ENCODE measurements at places on chromosomes 11 and 22.

- no peak for DNase-seq
Observed at GRCh38 chr11:31797190-31798056, 13.7 kb downstream of the PAX6 start.

DNA sequence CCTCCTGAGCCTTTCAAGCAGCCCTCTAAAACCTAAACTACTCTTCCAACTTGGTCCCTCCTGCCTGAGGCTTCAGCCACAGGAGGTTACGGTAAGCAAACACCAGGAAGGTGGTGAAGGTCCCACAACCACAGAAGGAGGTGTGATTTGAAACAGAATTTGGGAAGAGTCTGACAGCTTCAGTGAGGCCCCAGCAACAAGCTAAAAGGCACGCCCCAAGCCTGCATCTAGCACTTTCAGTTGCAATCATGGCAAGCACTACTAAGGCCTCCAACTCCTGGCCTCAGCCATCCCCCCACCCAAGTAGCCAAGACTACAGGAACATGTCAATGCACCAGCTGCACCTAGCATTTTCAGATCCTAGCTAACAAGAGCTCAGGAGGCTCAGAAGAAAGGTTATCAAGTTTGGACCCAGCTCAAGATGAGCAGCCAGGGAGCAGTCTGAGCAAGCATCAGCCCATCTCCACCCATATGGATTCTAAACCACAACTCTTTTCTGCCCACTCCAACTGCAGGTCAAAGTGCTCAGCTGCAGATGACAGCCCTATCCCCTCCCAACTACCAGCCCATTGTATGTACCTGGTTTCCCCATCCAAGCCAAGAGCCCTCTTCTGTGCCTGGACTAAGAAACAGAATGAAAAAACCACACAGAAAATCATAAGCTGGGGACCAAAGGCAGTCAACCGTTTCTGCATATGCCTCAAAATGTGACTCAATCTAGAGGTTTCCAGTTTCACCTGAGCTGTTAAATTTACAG, 10.4 kb upstream of the AHNAK start:
- DNase-seq = no peak

- no peak for DNase-seq
Observed at GRCh38 chr11:7677796-7678201, 4.5 kb upstream of the CYB5R2 start.

- DNase-seq = no peak
Observed at GRCh38 chr11:15911377-15912044, 444.8 kb downstream of the SOX6 start.

GRCh38 chr22:45230026-45230721, 10.5 kb downstream of the KIAA0930 start:
- no peak for DNase-seq

DNA sequence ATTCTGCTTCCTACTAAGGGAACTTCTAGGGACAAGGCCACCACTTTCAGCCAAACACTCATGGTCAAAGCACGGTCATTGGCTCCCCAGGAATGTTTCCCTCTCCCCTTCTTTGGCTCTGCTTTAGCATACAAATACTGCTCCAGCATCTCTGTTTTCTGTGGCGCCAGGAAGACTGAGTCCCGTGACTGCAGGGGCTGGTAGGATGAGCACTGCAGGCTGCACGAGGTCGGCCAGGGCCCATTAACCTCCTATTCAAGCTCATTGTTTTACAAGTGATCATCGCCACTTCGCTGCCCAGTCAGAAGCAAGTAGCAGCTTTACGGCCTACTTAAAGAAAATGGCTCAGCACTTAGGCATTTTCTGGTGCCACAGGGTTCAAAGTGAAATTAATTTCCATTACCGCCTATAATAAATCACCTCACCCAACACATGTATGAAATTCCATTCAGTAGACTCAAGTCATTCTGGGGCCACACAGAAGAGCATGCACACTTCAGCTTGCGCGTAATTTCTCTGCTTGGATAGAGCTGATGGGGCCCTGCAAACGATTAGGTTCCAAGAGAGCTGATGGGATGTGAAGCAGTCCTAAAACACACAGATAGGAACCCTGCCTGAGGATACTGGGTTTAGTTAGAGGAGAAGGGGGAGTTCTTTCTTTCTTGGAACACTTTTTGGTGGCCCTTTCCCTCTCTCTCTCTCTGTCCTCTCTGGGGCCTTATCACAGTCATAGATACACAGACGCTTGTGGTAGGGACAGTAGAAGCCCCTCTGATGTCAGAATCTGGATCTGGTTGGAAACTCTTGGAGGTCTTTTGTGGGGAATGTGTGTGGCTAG, 173.7 kb downstream of the KIF18A start:
- DNase-seq = no peak

GRCh38 chr22:35900483-35901168, 128.0 kb downstream of the RBFOX2 start:
- DNase-seq = no peak

GRCh38 chr22:22397292-22397870, 111.2 kb downstream of the ZNF280B start:
- DNase-seq = no peak

DNA sequence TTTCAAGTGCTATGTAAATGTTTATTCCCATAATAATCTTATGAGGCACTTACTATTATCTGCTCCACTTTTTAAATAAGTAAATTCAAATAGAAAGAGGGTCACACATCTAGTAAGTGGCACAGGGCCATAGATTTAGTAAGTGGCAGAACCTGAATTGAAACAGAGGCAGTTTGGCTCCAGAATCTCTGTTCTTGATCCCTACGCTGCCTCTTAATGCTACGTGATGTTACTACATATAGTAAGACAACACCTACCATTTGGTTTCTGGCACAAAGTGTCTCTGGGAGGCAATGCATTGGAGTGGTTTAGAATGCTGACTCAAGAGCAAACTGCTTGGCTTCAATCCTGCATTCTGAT, 1018.3 kb downstream of the DLG2 start:
- no peak for DNase-seq

DNA sequence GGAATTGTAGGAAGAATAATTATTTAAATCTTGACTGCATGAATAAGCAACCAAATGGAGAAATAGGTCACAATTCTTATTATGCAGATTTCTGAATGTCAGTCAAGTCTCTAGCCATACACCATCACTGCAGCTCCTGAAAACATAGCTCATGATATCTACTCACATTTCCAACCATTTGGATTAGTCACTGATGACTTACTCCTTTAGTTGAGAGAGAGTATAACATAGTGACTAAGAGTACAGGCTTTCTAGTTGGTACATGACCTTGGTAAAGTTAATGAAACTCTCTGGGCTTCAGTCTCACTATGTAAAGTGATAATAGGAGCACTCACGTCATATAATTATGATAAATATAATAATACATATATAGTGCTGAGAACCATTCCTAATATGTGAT, 265.2 kb downstream of the KCNA4 start:
- no peak for DNase-seq

DNA sequence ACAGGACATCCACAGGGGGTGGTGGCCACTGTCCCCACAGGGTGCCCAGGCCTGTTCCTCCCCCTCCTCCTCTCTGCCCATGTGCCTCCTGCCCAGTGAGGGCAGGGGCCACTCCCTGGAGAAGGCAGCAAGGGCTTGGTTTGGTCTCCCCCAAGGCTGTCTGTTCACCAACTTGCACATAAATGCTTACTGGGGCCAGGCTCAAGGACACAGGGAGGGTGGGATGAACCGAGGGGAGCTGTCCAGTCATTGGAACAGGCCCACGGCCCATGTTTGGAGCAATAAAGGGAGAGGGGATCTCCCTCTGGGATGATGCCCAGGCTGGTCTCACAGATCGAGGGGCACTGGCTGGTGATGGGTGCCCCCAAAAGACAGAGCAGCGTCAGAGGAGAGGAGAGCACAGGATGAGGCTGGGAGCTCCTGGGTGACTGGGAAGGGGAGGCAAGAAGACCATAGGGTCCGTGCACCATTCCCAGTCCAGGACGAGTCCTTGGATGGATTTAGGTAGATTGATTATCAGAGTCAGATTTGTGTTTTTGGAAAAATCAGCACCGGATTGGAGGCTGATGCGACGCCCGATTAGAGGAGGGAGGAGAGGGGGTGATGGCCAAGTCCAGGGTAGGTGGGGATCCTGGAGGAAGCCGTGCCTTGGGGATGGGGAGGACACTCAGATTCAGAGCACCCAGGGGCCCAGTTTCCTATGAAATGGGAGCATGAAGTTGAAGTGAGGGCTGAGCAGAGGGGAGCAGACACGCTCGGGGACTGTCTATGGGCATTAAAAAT, 1.1 kb downstream of the IGLL5 start:
- no peak for DNase-seq

DNA sequence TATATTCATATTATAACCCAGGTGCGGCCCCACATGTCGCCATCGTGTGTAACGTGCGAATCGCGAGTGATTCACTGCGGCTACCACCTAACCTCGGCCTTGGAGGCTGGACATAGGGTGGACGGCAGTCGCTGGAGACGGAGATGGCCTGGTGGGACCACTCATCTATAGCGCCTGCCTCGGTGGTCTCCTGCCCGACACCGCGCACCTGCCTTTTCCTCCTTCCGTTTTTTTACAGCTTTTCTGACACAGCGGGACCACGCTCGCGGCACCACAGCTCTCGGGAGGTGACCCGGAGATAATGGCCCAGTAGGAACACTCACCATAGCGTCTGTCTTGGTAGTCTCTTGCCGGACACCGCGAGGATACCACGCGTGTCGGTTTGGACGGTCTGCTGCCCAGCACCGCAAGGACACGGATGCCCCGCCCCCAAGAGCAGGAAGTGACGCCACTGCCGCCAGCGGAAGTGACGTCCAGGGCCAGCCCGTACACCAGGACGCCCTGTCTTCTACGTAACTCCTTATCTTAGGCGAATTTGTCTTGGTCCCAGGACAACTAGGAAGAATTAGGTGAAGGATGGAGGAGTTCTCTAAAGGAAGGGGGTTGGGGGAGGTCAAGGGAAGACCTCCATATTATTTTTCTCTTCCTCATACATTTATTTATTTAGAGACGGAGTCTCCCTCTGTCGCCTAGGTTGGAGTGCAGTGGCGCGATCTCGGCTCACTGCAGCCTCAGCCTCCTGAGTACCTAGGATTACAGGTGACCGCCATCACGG, 6.4 kb downstream of the SNU13 start:
- DNase-seq = peak; percentile 51

DNA sequence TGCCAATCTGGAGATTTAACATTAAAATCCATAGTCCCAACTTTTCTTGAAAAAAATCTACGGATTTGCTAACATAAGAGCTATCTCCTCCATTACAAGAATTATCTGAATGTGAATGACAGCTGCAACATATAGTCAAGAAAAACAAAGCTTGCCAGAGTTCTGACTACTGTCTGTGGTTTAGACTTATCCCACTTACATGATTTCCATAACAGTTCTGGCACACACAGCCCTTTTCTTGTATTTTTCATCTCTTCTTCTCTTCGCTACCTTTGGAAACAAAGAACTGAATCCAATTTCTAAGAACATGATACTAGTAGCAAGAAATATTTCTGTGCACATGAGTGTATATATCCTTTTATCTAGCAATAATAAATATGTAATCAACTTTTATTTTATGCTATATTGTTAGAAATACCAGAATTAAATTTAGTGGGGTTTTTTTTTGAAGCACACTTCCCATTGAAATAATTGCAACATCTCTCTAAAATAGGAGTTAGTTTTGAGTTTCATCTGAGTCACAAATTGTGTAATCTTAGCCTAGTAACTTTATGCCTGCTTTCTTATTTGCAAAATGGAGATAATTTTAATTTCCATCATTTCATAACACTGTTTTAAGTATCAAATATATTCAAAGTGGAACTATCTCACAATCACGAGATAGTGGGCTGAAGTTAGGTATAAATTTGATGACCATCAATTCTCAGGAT, 1217.6 kb downstream of the JRKL start:
- DNase-seq = no peak

- no peak for DNase-seq
Observed at GRCh38 chr11:128956401-128957201, 13.9 kb upstream of the TP53AIP1 start.

DNA sequence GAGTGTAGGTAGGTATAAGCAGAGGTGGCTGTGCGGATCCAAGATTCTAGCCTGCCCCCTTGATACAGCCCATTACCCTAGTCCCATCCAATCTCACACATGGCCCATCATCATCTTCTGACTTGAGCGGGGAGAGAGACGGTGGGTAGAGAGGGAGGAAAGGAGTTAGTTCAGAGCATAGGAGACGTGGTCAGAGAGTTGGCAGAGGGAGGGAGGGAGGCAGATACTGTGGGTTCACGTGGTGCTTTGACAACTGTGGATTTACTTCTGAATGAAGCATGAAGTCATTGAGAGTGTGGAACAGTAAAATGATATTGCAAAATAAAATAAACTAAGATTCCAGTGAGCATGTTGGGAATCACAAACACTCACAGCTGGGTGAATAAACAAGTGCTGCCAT, 31.4 kb upstream of the VPREB1 start:
- no peak for DNase-seq

DNA sequence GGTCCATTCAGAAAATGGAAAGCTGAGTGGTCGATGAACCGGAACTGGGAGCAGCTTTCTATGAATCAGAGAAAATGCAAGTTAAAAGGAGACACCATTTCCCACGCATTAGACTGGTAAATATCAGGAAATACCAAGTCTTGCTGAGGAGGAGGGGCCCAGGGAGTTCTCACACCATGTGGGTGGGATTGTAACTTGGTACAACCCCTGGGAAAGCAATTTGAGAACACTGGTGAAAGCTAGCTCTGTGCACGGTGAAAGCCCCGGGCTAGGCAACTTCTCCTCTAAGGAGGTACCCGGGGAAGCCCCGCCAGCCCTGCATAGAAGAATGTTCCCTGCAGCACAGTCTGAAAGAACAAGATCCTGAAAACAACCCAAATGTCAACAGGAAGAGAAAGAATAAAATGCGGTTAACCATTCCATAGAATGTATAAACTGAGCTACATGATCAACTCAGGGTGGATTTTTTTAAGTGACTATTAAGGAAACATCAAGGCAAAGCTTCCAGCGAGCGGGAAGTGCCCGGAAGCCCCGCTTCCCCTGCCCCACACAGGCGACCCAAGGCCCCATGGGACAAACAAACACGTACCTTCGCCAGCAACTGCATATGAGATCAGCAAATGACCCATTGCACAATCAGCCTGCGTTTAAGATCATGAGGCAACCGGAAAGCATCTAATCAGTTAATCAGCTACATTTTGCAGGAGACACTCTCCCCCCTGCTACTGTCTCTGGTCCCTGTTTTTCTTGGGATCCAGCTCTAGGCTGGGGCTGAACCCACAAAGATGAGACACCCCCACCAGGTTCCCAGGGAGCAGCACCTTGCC, 11.3 kb downstream of the SHANK2 start:
- no peak for DNase-seq

DNA sequence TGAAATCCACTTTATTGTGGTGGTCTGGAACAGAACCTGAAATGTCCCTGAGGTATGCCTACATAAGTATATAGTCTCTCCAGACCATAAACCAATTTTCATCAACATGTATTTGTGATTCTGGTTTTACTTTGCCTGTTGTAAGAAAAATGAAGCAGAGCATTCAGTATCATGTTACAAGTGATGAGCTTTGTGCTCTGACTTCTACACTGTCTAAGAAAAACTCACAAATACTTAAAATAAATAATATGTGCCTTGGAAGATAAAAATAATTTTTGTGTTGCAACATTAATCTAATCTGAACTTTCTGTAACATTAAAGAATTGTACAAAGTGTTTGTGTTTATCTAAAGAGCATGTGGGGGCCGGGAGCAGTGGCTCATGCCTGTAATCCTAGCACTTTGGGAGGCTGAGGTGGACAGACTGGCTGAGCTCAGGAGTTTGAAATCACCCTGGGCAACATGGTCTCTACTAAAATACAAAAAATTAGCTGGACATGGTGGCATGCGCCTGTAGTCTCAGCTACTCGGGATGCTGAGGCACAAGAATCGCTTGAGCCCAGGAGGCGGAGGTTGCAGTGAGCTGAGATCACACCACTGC, 219.5 kb downstream of the SOX6 start:
- DNase-seq = no peak

GRCh38 chr22:46703996-46704370, 34.1 kb downstream of the CERK start:
- DNase-seq = no peak

GRCh38 chr11:123580557-123581275, 73.7 kb downstream of the SCN3B start:
- peak; percentile 34 for DNase-seq
